Foreskin fibroblast (primary cell): ENCODE measurements at places on chromosomes 11 and 22.

- DNase-seq = peak; percentile 71
Observed at GRCh38 chr11:88414385-88414861, 76.9 kb upstream of the CTSC start.

DNA sequence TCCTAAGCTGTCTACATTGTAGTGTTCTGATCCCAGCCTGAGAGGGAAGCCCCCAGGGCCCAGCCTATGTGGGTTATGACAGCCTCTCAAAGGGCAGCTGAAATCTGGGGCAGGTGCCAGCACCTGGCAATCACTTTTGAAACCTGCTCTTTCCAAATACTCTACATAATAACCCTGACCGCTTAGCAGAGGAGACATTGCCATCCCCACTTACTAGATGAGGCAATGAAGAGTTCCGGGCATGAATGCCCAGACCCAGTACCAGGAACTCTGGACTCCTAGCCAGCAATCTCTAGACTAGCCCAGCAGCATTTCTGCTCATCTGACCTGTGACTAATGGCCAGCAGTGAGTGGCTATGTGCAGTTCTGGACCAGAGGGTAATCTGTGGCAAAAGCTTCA lies 412.4 kb upstream of the CADM1 start:
- DNase-seq = no peak

- no peak for DNase-seq
Observed at GRCh38 chr11:67694875-67695555, 20.6 kb upstream of the ALDH3B2 start.

DNA sequence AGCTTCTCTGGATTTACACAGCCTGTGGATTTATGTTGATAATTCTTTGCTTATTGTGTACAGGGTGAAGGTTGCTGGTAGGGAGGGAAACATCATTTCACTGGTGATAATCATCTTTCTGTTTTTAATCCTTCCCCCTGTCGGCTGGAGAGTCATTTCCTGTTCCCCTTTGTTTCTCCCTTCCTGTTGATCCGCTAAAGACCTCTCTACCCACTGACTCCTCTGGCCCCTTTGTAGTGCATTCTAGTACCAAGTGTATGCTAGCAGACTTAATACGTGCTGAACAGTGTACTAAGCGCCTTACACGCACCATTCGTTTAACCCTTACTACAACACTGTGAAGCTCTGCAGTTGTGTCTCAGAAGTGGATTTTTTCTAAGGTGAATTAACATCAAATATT lies 19.0 kb upstream of the OR9Q1 start:
- no peak for DNase-seq

DNA sequence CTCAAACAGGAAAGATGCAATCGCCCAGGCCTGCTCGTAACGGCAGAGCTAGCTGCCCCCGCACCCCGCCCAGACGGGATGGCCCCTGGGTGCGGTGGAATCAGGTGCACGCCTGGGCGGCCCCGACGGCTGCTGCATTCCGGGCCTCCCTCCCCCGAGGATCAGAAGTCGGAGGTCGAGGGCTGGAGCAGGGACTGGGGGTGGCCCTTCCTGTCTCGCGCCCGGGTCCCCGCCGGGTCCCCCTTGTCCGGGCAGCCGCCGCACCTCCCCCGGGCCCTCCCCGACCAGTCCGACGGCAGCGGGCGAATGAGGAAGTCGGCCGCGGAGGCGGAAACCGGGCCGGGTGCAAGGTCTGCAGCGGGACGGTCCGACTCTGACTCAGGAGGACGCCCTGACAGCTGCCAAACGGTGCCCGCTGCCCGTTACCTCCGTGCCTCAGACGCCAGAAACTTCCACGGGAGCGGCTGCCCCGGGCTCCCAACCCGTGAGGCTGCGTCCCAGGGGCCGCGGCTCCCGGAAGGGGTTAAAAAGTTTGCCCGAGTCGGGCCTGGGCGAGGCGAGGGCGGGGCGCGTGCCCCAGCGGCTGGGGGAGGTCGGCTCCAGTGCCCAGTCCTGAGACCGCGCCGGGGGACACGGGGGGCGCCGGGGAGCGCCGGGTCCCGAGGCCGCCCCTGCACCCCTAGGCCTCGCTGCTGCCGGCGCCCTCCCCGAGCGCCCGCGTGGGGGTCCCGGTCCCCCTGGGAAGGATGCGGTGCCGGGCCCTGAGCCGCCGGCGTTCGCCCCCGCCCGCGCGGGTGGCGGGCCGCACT lies 663 bp downstream of the MYH9 start:
- peak; percentile 78 for DNase-seq

- no peak for DNase-seq
Observed at GRCh38 chr22:32200752-32201151, 4.1 kb downstream of the RFPL2 start.

- no peak for DNase-seq
Observed at GRCh38 chr11:128517451-128518230, 69.7 kb downstream of the ETS1 start.

DNA sequence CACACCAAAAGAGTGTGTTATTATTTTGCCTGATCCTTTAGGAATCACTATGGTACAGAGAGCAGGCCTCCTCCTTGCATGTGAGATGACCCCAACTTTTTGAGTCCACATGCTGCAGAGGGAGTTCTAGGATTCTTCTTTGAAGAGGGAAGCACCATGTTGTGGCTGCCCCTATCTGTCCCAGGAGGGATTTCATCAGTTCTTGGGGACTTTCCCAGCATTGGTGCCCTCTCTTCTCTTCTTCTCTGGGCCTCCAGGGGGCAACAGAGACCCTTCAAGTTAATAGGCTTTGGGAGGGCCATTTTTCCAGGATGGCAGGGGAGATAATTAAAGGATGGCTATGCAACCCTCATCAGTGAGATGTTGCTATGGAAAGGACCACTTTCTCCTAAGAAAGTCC lies 3.6 kb downstream of the MMP1 start:
- DNase-seq = peak; percentile 66
